ENCODE measurements at places on chromosomes 2 and 18.
A peak's percentile ranks its signal among the peaks of the same experiment; 100 is the strongest.

DNA sequence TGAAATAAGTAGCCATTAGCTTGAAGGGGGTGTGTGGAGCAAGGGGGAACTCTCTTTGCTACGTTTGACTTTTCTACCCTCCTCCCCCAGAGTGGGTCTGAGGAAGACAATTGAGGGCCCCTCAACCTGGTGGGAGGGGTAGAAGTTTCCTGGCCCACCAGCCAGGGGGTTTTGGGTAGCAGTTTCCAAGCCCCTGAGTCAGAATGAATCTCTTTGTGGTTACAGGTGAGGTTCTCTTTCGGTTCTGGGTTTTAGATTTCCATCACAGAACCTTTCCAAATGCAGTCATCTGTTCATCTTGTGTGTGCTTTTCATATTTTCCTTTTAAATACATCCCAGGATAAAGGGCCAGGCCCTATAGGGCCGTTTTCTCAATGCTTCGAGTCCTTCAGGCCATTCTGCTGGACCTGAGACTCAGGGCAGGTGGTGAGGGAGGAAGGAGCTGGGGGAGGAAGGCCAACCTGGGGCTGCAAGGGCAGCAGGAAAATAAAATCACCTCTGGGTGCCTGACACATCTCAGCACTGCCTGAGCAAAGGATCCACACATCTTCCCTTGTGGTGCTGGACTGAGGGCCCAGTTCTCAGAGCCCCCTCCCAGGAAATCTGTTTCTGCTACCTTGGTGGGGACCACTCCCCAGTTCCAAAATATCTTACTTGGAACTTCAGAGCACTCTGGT, 4.7 kb downstream of the LBH start:
- DNase-seq, result no peak

DNA sequence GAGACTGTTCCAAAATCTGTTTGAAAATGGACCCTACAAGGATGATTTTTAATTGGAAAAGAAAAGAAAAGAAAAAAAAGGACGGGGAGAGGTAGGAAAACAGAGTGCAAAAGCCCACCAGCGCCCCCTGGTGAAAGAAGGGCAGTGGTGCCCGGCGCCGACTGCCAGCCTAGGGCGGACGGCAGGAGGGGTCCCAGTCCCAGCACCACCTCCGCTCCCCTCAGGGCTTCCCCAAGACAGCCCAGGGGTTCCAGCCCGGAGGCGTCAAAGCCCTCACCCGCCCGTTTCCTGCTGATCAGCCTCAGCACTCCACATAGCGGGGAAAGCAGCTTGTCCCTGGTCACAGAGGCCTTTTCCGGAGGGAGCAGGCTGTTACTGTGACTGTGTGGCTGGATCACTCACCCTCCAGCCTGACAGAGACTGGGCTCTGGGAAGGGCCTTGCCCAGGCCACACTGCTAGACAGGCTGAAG, 213.9 kb downstream of the TFCP2L1 start:
- peak; percentile 55 for DNase-seq

GRCh38 chr2:43266711-43267111, 40.3 kb upstream of the ZFP36L2 start:
- no peak for DNase-seq

GRCh38 chr18:615092-615521, 18.3 kb downstream of the CLUL1 start:
- DNase-seq, result no peak

DNA sequence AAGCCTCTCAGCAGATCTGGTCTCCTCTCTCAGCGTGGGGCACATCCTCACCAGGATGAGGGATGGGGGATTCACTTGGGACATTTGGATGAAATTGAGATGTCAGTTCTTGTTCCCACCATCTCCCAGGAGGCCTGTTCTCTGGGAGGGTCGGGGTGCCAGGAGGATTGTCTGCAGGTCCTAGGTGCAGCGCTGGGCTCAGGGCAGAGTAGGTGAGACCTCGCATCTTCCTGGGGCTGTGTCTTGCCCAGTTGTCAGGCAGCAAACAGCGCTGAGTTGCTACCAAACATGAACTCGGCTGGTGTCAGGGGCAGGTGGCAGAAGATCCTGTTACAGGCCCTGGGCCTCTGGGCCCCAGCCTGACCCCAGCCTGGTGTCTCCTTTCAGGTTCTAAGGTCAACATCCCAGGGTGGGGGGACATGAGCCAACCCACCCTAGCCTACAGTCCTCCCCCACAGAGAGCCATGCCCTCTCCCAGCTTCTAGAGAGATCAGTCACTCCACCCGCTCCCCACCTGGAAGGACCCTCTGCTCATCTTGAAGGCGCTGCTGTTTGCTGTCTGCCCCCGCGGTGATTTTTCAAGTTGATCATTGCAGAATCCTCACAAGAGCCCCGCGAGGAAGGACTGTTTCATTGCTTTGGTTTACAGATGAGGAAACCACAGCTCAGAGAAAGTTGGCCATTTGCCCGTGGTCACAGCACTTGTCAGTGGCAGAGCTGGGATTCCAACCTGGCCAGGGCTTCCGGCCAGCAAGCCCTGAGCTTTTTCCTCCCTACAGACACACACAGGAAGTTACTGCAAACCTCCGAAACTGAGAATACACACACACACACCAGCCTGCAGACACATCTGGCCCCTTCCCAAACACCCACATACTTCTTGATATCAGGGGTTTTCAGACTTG, 83.9 kb downstream of the STPG4 start:
- peak; percentile 95 for DNase-seq

DNA sequence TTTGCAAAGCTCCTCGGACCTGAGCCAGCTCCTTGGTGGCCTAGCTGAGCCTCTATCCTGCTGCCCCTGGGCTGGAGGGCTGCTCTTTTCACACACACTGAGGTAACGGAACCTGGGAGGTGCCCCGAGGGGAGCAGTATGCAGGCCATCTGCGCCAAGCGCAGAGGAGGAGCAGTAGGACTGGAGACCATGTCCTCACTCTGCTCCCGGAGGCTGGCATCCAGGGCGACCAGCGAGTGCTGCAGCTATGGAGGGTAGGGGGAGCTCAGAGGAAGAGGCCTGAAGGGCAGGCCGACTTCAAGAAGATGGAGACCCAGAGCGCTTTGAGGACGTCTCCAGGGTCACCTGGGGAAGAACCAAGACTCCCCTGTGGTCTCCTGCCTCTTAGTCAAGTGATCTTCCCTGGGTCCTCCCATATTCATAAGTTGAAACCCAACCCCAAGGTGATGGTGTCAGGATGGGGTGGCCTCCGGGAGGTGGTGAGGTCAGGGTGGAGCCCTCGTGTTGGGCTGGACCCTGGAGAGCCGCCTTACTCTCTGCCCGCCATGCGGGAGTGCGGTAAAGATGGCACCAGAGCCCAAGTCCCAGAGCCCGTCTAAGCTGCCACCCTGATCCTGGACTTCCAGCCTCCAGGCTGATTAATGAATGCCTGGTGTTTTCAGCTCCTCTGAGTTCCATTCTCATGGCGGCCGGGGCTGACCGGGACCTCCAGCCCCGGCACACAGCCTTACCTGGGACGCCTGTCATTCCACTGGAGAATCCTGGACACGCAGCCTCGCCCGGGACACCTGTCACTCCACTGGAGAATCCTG, 160.7 kb downstream of the NDUFA10 start:
- DNase-seq, result no peak

DNA sequence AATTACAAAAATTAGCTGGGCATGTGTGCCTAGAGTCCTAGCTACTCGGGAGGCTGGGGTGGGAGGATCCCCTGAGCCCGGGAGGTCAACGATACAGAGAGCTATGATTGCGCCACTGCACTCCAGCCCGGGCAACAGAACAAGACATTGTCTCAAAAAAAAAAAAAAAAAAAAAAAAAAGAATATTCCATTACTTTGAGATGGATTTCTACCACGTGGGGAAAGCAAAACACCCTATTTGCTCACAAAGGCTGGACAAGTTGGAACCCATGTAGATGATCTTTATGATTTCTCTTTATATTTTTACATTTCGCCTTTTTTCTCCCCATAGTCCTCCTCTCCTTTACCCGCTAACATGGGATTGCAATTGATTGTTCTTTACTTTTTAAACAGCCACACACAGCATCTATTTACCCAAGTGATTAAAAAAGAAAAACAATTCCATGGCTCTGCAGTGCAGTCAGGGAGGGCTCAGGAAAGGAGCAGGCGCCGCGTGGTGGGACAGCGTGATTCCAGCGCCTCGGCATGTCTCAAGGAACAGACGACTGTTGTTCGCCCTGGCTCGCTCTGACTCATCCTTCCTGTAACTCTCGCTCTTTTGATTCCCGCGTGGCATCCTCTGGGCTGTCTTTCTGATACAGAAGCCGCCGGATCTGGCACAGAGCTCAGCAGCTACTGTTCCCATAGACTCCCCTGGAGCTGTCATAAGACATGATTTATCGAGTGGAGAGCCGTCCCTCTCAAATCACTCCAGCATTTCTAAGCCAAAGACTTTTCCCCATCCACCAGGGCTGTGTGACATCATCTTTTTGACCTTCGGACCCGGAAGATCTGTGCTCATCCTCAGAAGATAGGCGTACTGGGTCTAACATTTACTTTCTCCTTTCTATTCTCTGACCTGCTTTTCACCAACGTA, 230.4 kb upstream of the AGAP1 start:
- DNase-seq, result peak; percentile 91

GRCh38 chr2:112343827-112344585, 68.6 kb downstream of the ZC3H6 start:
- DNase-seq, result peak; percentile 2

DNA sequence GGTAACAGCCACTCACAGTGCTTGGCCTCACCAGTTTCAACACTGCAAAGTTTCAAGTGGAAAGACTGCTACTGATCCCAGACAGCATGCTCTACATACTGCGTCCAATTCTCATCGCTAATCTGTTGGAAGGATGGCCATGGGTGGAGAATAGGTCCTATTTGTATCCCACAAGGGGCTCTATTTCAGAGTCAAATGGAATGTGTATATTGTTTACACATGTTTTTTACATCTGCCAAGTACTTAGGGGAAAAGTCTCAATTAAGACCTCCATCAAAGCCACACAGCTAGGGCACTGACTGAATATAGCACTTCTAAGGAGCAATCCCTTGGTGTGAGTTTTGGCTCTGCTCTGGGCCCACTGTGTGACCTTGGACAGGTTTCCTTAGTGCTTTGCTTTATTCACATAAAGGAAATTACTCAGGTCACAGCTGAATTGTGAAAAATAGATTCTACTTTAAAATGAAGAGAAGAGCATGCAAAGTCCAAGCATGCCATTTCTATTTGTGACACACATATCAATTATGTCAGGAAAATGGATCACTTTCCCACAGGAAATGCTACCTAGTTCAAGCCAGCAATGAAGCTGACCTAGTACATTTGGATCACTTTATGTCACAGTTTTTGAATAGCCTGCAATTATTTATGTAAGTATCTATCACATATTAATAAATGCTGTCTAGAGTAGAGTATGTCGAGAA, 112.9 kb upstream of the STK17B start:
- no peak for DNase-seq
